Stimulated activated CD8-positive, alpha-beta memory T cell treated with anti-CD3 and anti-CD28 coated beads, Interleukin-4, amount 100 ng/mL, for 1 hour (primary cell): ENCODE measurements at places on chromosomes 11 and 22.

DNA sequence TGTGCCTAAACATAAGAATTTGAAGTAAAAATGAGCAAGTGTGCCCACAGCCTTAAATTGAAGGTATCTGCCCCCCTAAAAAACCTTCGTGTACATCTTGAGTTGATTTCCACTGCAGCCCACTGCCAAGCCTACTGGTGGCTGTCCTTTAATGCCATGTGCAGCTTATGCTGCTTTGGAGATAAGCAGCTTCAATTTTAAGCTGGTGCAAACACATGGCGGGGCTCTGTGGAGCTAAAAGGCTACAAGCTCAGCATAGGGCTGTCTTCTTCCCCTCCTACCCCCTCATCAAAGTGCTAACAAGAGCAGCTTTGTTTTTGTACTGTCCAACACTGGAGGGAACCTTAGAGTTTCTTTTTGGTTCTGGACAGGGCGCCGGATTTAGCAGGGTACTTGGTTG, 128.5 kb upstream of the LMO1 start:
- no peak for DNase-seq

GRCh38 chr11:118047749-118048148, 29.1 kb upstream of the TMPRSS4 start:
- DNase-seq, result no peak

DNA sequence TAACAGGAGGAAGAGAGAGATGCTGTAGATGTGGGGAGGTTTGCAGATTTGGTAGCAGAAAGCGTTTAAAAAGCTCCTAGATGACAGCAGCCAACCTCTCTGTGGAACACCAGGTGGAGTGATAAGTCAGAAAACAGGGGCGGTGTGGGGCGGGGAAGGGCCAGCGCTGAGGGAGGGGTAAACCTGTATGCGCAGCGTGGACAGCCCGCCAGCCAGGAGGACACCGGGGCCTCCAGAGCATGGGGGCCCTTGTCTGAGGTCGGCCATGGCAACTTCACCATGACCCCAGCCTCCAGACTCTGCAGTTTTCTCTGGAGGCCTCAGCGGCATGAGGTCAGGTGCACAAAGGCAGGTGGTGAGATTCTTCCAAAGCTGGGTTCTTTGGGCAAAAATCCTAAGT, 423.7 kb downstream of the BRD1 start:
- DNase-seq, result no peak

DNA sequence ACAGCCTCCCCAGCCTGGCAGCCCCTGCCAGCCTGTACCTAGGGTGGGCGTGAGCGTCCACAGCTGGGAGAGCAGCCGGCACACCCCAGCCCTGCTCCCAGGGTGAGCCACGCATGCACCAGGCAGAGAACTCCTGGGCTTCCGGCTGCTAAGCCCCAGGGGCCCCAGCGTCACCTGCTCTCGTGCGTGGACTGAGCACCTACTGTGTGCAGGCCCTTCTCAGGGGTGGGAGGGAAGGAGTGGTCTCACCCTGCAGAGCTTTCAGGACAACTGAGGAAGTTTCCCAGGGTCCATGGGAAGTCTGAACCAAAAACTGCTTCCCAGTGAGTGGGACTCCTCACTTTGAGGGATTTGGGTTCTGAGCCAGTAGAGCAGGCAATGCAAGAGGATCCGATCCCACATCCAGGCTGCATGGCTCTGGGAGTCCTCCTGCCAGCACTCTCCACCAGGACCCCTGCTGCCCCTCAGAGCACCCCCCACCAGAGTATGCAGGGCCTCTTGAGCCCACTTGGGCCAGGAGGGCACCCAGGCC, 47.1 kb upstream of the PRODH start:
- no peak for DNase-seq
